Nucleus accumbens (tissue), 56 donors: ENCODE measurements at places on chromosomes 7 and 10.

DNA sequence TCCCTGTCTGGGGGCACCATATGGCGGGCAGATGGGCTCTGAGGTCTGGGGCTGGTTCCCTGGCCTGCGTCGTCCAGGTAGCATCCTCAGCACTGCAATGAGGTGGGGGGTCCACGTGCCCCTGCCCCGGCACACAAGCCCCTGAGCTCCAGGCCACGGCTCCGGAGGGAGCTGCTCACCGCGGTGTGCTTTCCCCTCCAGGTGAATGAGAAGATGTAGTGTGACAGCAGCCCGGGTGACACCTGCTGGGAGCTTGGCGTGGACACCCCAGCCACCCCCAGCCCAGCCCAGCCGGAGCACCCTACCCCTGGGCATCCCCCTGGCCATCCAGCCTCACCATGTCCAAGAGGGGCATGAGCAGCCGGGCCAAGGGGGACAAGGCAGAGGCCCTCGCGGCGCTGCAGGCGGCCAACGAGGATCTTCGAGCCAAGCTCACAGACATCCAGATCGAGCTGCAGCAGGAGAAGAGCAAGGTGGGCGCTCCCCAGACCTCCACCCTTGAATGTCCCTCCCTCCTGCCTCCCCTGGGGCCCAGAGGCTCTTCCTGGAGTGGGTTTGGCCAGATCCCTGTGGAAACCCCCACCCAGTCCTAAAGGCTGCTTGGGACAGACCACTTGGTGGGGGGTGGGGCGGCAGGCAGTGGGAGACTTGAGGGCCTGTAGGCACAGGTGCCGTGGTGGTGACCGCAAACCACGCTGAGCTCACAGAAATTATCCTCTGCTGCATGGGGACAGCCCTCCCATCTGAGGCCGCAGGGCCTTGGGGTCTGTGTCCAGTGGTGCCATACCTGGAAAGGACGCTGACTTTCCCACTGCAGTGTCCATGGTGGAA lies 38.9 kb downstream of the JAKMIP3 start:
- DNase-seq = no peak

DNA sequence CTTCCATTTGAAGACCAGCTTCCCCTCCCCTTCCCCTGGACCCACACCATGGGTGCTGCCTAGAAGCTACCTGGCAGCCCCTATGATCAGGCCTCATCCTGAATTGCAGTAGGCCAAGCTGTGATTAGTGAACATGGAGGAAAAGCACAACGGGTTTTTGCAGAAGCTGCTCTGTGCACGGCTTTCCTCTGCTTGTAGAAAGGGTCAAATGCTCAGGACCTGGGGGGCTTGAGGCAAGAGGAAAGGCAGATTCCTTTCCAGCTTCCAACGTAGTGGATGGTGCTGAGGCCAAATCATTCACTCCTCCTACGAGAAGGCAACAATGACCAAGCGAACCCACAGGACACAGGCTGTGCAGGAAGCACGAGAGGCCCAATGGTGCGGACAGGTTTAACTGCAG lies 410.3 kb upstream of the SHH start:
- no peak for DNase-seq

GRCh38 chr7:127393368-127394058 lies 1.0 kb upstream of the ZNF800 start:
- DNase-seq = no peak

DNA sequence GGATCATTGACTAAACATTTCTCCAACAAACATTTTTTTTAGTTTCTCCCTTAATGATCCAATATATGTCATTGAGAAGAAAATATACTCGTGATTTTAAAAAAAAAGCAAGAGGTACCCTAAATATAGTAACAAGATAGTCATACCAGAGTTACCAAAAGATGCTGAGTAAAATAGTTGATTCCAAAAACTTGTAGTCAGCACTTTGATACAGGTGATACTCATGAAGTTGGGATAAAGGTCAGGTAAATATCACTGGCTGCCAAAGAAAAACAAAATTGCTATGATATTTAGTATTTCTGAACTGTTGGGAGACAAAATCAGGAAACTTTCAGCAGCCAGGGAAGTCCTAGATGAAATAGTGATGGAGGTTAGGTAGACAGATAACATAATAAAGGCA lies 225.3 kb downstream of the DYNC1I1 start:
- no peak for DNase-seq

- no peak for DNase-seq
Measured at GRCh38 chr10:23194471-23194965, 2.4 kb downstream of the PTF1A start.

- no peak for DNase-seq
Measured at GRCh38 chr7:37446371-37446770, 2.3 kb downstream of the ELMO1 start.
